HFFc6 (cell line): ENCODE measurements at places on chromosomes 4 and X. TPM values are rescaled to one million over a fixed set of nuclear protein-coding genes. Genes with fewer than 3 reads are reported as not detected.

GRCh38 chr4:19982556-19982955 lies 269.1 kb upstream of the SLIT2 start:
- peak overlapping the region; percentile 97 for H3K27ac ChIP-seq
- peaks cover 1% of the 10 kb centered on the region; the same call in 1 of the 2 replicates for H3K27me3 ChIP-seq
- peak overlapping the region; percentile 66 for H3K4me3 ChIP-seq
- peaks cover 47% of the 10 kb centered on the region for H3K4me1 ChIP-seq

DNA sequence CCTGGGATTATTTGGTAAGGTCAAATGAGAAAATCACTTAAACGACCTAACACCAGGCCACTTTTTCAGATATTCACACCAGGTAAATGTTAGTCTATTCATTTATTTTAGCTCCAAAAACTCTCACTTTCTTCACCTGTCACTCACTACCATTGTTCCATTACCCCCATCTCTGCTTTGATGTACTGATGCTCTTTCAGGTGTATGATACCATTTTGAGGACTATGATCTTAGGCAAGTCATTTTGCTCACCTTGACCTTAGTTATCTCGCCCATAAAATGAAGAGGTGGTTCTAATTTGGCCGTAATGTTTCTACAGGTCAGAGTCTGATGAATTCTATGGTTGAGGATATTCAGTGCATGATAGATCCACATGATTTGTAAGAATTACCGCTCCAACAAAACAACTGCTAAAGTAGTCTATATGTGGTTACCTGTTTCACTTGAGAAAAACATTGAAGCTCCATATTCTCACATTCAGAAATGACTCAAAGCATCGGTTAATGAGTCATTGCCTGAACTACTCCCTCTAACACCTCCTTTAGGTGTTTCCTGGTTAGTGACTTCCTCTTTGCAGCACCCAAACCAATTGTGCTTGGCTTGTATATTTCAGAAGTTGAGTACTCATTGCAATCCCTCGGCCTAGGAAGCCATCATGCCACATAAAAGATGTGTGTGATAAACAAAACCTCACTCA lies 4.5 kb downstream of the DTHD1 start:
- no peaks in the 10 kb centered on the region for H3K4me1 ChIP-seq
- H3K4me3 ChIP-seq = no peak overlapping the region
- no peak overlapping the region for H3K27ac ChIP-seq
- DNase-seq = no peak
- H3K36me3 ChIP-seq = no peaks in the 10 kb centered on the region; the same call in 1 of the 2 replicates

GRCh38 chr4:27908356-27908755 lies 1047.7 kb downstream of the STIM2 start:
- H3K4me3 ChIP-seq = peak overlapping the region; percentile 81
- H3K27me3 ChIP-seq = no peaks in the 10 kb centered on the region
- H3K27ac ChIP-seq = no peak overlapping the region
- DNase-seq = peak; percentile 11
- peaks cover 48% of the 10 kb centered on the region for H3K4me1 ChIP-seq
- no peaks in the 10 kb centered on the region; the same call in 1 of the 2 replicates for H3K36me3 ChIP-seq

DNA sequence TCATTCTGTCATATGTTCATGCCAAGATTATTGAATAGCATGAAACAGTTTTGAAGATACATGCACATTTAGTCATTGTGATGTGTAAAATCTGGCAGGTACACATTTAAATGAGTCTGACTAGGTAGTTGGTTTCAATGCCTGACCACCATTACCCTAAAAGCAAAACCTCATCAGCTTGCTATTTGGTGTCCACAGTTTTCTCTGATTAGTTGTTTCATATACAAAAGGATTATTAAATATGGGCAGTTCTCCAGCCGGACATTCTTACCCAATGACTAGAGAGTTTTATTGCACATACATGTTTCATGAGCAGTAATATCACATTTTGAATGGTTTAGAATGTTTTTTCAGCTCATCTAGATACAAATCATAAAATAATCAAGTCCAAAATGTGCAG lies 23.7 kb downstream of the DCHS2 start:
- no peaks in the 10 kb centered on the region for H3K4me1 ChIP-seq
- H3K4me3 ChIP-seq = no peak overlapping the region
- H3K36me3 ChIP-seq = no peaks in the 10 kb centered on the region
- peak; percentile 15 for DNase-seq

DNA sequence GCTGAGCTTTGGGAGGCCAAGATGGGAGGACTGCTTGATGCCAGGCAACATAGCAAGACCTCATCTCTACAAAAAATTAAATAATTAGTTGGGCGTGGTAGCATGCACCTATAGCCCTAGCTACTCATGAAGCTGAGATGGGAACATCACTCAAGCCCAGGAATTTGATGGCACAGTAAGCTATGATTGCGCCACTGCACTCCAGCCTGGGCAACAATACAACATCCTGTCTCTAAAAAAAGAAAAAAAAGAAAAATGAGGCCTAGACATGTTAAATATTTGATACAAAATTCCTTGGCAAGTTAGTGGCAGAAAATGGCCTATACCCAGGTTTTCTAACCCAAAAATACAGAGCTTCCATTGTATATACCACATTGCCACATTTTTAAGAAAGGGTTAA lies 88.1 kb upstream of the MAB21L2 start:
- H3K27ac ChIP-seq = no peak overlapping the region
- DNase-seq = no peak
- H3K4me3 ChIP-seq = no peak overlapping the region

GRCh38 chr4:17578482-17578891 lies 1.5 kb downstream of the LAP3 start:
- H3K36me3 ChIP-seq = peaks cover 4% of the 10 kb centered on the region; the same call in 1 of the 2 replicates
- peaks cover 14% of the 10 kb centered on the region for H3K4me1 ChIP-seq
- DNase-seq = no peak
- no peaks in the 10 kb centered on the region for H3K27me3 ChIP-seq
- peak overlapping the region; percentile 97 for H3K4me3 ChIP-seq
- peak overlapping the region; percentile 87 for H3K27ac ChIP-seq

The FAM149A gene
- not detected in 3 replicates for total RNA-seq

- H3K4me1 ChIP-seq = peaks cover 26% of the 10 kb centered on the region
- peak overlapping the region; percentile 70; the same call in 1 of the 2 replicates for H3K27ac ChIP-seq
- no peaks in the 10 kb centered on the region for H3K27me3 ChIP-seq
- no peak for DNase-seq
- H3K4me3 ChIP-seq = no peak overlapping the region
- no peaks in the 10 kb centered on the region; the same call in 1 of the 2 replicates for H3K36me3 ChIP-seq
These were observed 640.6 kb downstream of the RPA4 start for GRCh38 chrX:97524340-97524739.

- no peaks in the 10 kb centered on the region; the same call in none of the 2 replicates for H3K27me3 ChIP-seq
- H3K4me3 ChIP-seq = no peak overlapping the region
- no peaks in the 10 kb centered on the region for H3K36me3 ChIP-seq
- no peaks in the 10 kb centered on the region for H3K4me1 ChIP-seq
- DNase-seq = no peak
These were observed 150.6 kb upstream of the DUSP21 start for GRCh38 chrX:44693255-44693654.

GRCh38 chr4:101594588-101594987 lies 195.9 kb upstream of the BANK1 start:
- H3K27me3 ChIP-seq = no peaks in the 10 kb centered on the region
- H3K4me1 ChIP-seq = no peaks in the 10 kb centered on the region
- no peaks in the 10 kb centered on the region for H3K36me3 ChIP-seq
- DNase-seq = no peak
- no peak overlapping the region for H3K27ac ChIP-seq
- H3K4me3 ChIP-seq = no peak overlapping the region

- no peaks in the 10 kb centered on the region for H3K36me3 ChIP-seq
- H3K27me3 ChIP-seq = no peaks in the 10 kb centered on the region
- H3K27ac ChIP-seq = peak overlapping the region; percentile 81
- DNase-seq = peak; percentile 91
These were observed 51.7 kb downstream of the GASK1B start for GRCh38 chr4:158121161-158121579.

DNA sequence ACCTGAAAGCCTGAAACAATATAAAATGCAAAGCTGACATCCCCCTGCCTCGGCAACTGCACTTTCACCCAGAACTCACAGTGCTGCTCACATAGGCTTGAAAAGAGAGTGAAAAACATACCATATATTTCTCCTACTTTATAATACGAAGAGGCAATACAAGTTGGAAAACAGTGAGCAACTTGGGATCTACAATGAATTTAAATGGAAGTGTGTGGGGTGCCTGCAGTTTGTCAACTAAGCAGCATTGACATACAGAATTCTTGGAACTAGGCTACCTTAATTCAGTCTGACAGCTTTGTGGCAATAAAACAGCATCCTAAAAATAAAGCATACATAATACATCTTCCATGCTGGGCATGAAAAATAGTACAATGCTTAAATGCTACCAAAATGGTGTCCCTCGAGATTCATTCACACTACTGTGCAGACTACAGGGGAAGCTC lies 8.0 kb downstream of the GASK1B start:
- H3K4me1 ChIP-seq = peaks cover 29% of the 10 kb centered on the region
- H3K27ac ChIP-seq = no peak overlapping the region

DNA sequence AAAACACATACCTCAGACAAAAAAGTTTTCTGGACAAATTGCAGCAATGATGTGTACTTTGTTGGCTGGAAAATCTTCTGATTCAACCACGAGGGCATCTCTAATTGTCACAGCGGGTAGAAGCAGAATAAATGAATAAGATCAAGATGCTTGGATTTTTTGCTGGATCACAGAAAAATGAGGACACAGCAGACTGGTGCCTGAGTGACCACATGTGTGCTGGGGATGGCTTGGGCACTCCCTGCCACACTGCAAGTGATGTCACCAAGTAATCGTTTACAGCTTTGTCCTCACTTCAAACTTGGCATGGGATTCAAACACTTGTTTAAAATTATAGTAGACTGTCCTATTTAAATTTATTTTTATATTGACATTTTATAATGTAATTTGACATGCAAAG lies 557.0 kb downstream of the SPRY1 start:
- no peak overlapping the region for H3K27ac ChIP-seq
- H3K4me1 ChIP-seq = peaks cover 22% of the 10 kb centered on the region
- DNase-seq = no peak
- H3K4me3 ChIP-seq = no peak overlapping the region
- H3K27me3 ChIP-seq = no peaks in the 10 kb centered on the region

DNA sequence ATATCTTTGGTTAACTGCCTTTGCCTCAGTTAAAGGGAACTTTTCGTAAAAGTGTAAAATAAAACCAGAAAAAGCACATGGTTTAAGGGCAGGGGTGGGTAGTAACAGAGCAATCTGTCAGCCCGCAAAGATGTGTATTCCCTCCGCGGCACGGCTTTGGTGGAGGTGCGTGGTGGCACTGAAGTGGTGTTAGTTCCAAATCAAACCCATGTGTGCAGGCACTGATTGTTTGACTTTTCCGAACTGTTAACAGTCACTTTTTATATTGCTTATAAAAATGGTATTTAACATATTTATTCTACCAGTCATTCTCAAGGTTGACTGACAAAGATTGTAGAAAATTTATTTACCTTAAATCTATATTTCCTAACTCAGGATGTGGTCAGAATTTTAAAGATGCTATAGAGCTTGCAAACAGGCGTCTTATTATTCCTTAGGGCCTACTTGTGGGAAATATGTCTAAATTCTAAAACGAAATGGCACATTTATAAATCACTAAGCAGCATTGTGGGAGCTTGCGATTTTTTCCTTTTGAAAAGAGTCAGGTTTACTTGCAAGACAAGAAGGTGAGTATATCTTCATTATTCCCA lies 272.7 kb upstream of the PCDH18 start:
- H3K27ac ChIP-seq = no peak overlapping the region
- no peaks in the 10 kb centered on the region for H3K4me1 ChIP-seq
- no peaks in the 10 kb centered on the region for H3K27me3 ChIP-seq

The PRR32 gene
- not detected in 3 replicates for total RNA-seq

The TMEM156 gene
- 0.16 and 0.43 TPM in 2 replicates for total RNA-seq

The EGF gene
- 0.90 to 2.0 TPM (median 1.7 TPM) in 3 replicates for total RNA-seq

DNA sequence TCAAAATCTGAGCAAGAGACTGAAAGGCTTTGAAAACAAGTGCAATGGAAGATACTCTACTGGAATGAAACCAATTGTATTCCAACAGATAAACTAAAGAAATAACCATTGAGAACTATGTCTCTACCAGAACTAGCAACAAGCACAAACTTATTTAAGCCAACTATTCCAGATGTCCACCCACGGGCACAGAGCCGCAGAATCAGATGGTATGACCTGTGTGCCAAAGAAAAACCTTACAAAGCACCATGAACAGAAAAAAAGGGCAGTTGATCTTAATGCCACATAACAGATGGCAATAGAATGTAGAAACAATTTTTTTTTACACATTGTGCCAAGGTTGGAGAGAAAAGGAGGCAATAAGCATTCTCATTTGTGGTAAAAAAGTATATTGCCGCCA lies 269.3 kb upstream of the ADGRL3 start:
- H3K36me3 ChIP-seq = no peaks in the 10 kb centered on the region
- no peak overlapping the region for H3K27ac ChIP-seq
- H3K4me1 ChIP-seq = no peaks in the 10 kb centered on the region
- no peak for DNase-seq
- H3K4me3 ChIP-seq = no peak overlapping the region

- H3K27me3 ChIP-seq = peaks cover 31% of the 10 kb centered on the region
- H3K27ac ChIP-seq = no peak overlapping the region
- no peak overlapping the region for H3K4me3 ChIP-seq
- no peaks in the 10 kb centered on the region for H3K36me3 ChIP-seq
These were observed 12.8 kb upstream of the ASMTL start for GRCh38 chrX:1465286-1466231.

DNA sequence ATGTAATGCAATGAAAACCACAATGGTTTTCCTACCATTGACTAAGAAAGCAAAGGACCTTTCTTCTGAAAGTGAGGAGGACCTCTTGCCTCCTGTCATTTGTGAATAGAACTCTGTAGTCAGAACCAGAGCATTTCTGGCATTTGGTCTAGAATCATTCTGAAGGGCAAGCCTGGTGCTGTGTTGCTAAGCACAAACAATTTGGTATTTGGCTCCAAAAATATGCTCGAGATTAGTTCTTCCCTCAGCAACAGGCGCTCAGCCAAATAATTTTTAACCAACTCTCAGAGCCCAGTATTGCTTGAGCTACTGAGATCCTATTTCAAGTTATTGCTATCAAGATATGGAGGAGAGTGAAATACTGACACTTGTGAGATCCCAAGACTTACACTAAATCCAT lies 71.0 kb downstream of the SNCA start:
- peak overlapping the region; percentile 47; the same call in 1 of the 2 replicates for H3K27ac ChIP-seq
- peaks cover 9% of the 10 kb centered on the region for H3K4me1 ChIP-seq
- no peaks in the 10 kb centered on the region for H3K36me3 ChIP-seq
- peak; percentile 62 for DNase-seq
- no peak overlapping the region for H3K4me3 ChIP-seq
- peaks cover 5% of the 10 kb centered on the region; the same call in 1 of the 2 replicates for H3K27me3 ChIP-seq

DNA sequence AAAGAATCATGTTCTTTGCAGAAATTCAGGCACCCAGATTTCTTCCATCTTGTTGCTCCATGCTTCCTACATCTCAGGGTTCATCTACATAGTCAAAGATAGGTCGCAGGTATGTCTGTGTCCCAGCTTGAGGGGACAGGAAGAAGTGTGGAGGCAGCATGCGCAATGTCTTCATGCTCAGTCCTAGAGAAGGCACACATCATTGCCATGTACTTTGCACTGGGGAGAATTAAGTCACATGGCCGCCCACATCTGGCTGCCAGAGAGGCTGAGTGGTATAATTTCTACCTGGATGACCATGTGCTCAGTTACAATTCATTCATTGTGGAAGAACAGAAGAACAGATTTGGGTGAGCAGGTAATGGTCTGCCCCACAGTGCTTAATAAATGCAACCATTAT lies 54.1 kb downstream of the GAB1 start:
- H3K27ac ChIP-seq = no peak overlapping the region
- peaks cover 72% of the 10 kb centered on the region for H3K4me1 ChIP-seq
- H3K36me3 ChIP-seq = no peaks in the 10 kb centered on the region

The SMIM20 gene
- 19.9 to 21.7 TPM (median 21.4 TPM) in 3 replicates for total RNA-seq

GRCh38 chr4:108313546-108314339 lies 145.0 kb upstream of the LEF1 start:
- H3K4me1 ChIP-seq = no peaks in the 10 kb centered on the region
- H3K36me3 ChIP-seq = no peaks in the 10 kb centered on the region
- H3K27ac ChIP-seq = no peak overlapping the region
- H3K27me3 ChIP-seq = peaks cover 11% of the 10 kb centered on the region; the same call in 1 of the 2 replicates

The AMBN gene
- total RNA-seq = not detected in 3 replicates
